ENCODE measurements at places on chromosomes 5 and 9. TPM values are rescaled to one million over a fixed set of nuclear protein-coding genes. Genes with fewer than 3 reads are reported as not detected.

Gene MLANA
- not detected for total RNA-seq

Gene TLE1
- total RNA-seq = 8.7 TPM

Gene SV2C
- total RNA-seq = 0.04 TPM

Gene SPAG8
- 0.99 TPM for total RNA-seq

Gene FGD3
- not detected for total RNA-seq

Gene FOXD4L3
- not detected for total RNA-seq

Gene MRPS27
- total RNA-seq = 88.0 TPM

Gene GALNT12
- 3.6 TPM for total RNA-seq

Gene PCDHA8
- total RNA-seq = 0.17 TPM

Gene INSL6
- total RNA-seq = not detected

Gene SVEP1
- 0.41 TPM for total RNA-seq

Measured in H4 (cell line).